ENCODE measurements at places on chromosomes 5 and 9.

DNA sequence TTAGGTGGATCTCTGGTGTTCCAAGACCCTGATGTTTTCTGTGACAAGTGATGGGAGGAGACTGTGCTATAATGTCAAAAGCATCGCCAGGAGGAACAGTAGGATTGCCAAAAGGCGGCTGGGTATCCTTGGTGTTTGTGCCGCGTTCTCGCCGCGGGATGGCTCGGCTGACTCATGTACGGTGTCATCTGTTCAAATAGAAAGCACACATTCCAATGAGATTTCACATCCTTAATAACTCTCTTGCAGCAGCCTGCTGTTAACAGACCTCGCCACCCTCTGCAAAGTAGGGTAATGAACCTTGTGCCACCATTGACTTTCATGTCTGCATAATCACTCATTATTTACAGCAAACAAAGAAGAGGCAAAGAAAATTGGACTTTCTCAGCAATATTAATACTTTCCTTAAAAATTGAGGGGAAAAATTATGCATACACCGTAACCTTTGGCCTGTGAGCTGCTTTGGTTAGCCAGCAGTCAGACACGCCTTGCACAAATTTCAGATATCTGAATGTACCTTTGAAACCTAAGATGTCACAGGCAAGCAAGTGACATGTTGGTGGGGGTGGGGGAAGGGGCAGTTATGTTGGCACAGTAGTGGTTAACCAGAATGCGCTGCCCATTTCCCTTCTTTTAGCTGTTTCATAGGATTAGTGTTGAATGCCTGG, 289.4 kb downstream of the EFNA5 start:
- peak; percentile 86 for DNase-seq

- DNase-seq: no peak
These were observed 41.3 kb downstream of the RECK start for GRCh38 chr9:36078051-36078450.

GRCh38 chr5:170268884-170269283, 28.7 kb downstream of the LCP2 start:
- no peak for DNase-seq

DNA sequence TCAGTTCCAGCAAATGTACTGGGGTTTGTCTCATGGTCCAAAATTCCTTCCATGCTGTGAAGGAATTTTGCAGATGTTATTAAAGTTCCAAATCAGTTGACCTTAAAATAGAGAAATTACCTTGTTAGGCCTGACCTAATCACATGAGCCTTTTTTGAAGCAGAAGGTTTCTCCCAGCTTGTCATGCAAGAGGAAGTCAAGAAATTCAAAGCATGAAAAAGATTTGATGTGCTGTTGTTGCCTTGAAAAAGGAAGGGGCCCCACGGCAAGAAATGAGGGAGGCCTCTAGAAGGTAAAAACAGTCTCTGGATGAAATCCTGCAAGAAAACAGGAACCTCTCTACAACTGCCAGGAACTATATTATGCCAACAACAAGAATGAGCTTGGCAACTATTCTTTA, 24.2 kb upstream of the HAPLN1 start:
- no peak for DNase-seq

- no peak for DNase-seq
These were observed 7.5 kb downstream of the SLC22A5 start for GRCh38 chr5:132376694-132377641.

- no peak for DNase-seq
These were observed 196.5 kb downstream of the CRB2 start for GRCh38 chr9:123552530-123552929.

- DNase-seq: no peak
These were observed 110.0 kb upstream of the DMAC1 start for GRCh38 chr9:7909537-7909936.

DNA sequence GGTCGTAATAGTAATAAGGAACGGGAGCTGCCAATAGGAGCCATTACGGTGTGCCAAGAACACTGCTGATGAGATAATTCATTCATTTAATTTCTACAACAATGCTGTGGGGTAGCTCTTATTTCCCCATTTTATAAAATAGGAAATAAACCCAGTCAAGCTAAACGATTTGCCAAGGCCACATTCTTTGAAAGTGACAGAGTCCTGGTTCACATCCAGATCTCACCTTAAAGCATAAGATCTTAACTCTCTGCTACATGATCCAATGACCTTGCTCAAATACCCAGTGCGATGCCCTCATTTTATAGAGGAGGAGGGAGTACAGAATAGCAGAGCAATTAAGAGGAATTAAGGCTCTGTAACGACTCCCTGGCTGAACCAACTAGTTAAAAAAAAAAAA, 5.0 kb downstream of the PDE6A start:
- DNase-seq: peak; percentile 88

- peak; percentile 71 for DNase-seq
These were observed 17.0 kb upstream of the ERGIC1 start for GRCh38 chr5:172816925-172817562.

GRCh38 chr5:140690376-140690932, 716 bp downstream of the HARS1 start:
- DNase-seq: peak; percentile 22

DNA sequence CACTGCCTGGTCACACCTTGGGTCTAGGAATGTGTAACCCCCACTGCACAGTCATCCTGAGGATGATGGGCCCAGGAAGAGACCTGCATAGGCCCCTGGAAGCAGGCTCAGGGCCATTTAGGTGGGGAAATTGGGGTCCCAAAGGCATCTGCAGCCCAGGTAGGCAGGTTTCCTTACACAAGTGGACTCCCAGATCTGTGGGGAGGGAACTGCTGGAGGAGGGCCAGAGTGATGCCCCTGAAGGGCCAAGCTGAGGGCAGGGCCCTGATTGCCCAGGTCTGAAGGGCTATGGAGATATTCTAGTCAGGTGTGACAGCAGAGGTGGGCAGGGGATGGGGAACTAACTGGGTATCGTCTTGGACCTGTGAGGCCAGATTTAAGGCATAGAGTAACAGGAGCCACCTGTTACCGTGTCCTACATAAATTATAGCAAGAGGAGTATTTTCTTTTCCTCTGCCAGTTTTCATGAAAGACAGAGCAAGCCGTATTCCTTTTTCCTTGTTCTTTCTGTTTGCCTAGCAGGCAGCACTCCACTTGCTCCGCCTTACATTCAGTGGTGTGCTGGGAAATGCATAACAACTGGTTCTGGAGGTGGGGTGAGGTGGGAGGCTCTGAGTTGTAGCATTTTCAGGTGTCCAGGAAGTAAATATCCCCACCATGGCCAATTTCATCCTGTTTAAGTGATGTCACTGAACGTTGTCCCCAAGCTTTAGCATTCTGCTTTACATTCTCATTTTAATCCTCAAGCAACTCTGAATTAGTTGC, 41.3 kb downstream of the PPARGC1B start:
- no peak for DNase-seq

- DNase-seq: peak; percentile 46
These were observed 2.1 kb downstream of the C9orf78 start for GRCh38 chr9:129832982-129833381.

DNA sequence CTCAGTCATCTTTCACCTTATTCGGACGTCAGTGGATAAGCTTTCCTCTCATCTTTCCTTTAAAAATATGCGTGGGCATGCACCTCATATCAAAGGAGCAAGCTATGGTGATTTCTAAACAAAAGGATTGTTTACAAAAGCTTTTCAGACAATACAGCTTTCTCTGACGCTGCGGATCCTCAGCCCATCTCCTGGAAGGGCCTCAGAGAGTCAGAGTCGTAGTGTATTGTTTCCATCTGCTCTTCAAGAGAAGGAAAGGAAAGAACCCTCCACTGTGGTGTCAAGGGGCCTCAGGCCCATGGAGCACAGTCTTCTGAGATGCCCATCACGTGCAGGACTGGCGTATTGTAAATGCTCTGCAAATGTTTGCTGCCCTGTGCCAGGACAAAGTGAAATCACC, 163.4 kb upstream of the MAP1B start:
- no peak for DNase-seq

DNA sequence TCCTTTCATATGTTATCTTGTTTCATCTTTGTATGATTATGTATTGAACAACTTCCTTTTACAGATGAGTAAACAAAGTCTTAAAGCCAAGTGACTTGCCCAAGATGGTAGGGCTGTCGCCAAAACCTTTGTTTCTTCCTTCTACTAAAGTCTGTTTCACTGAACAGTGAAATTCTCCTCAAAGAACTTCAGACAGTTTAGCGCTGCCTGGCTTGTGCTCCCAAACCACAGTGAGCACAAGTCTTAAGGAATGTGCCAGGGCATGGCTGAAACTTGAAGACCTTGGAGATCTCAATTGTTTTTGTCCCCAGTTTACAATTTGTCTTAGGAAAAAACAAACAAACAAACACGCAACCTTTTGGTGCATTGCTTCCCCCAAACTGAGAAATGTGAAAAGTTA, 273.5 kb downstream of the CRB2 start:
- no peak for DNase-seq

GRCh38 chr9:109498195-109499092, at the start of gene PTPN3:
Gene PTPN3 (minus strand): TSS chr9:109498307. CDS start chr9:109463434, 34,873 bp downstream.
- DNase-seq: peak; percentile 28

- no peak for DNase-seq
These were observed 331.8 kb downstream of the NDUFS4 start for GRCh38 chr5:53892224-53892623.

DNA sequence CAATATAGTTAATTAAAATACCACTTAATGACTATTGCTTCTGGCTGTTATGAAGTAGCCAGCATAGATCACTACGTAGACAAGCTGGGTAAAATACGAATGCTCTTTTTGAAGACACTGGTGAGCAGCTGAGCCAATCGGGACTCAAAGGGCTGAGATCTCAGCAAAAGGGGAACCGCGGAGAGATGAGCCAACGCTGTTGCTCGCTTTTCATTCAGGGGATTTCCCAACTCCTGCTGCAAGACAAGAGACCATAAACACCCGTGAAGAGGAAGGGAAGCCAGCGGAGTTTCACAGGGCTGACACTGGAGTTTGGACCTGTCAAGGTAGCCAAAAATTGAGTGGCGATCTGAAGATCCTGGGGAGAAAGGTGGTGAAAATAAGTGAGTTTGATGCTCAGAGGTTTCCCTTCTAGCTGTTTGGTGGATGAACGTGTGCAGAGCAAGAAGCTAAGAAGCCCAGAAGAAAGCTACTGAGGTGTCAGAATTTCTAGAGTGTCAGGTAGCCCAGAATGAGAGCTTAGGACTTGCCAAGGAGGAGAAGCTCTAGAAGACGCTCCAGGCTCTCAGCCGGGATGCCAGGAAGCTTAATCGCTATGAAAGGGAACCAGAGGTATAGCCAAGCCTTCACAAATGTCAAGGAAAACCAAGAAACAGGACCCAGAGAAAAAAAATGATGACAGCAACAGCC, 79.6 kb upstream of the RNU6ATAC start:
- DNase-seq: no peak

GRCh38 chr5:99586878-99587277, 658.1 kb upstream of the CHD1 start:
- DNase-seq: no peak

DNA sequence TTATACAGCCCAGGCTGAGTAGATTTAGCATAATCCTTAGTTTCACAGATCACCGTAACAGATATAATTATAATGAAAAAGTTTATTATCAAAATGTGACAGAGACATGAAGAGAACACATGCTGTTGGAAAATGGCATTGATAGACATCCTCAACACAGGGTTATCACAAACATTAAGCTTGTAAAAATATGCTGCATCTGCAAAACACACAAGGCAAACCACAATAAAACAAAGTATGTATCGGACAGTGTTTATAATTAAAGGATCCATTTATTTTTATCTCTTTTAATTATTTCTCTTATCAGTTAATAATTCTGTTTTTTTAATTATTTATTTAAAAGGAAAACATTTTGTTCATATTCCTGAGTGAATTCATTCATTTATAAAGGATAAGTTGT, 829.9 kb upstream of the CDH9 start:
- no peak for DNase-seq

- peak; percentile 53 for DNase-seq
These were observed 281.6 kb downstream of the MAST4 start for GRCh38 chr5:66877843-66878242.

DNA sequence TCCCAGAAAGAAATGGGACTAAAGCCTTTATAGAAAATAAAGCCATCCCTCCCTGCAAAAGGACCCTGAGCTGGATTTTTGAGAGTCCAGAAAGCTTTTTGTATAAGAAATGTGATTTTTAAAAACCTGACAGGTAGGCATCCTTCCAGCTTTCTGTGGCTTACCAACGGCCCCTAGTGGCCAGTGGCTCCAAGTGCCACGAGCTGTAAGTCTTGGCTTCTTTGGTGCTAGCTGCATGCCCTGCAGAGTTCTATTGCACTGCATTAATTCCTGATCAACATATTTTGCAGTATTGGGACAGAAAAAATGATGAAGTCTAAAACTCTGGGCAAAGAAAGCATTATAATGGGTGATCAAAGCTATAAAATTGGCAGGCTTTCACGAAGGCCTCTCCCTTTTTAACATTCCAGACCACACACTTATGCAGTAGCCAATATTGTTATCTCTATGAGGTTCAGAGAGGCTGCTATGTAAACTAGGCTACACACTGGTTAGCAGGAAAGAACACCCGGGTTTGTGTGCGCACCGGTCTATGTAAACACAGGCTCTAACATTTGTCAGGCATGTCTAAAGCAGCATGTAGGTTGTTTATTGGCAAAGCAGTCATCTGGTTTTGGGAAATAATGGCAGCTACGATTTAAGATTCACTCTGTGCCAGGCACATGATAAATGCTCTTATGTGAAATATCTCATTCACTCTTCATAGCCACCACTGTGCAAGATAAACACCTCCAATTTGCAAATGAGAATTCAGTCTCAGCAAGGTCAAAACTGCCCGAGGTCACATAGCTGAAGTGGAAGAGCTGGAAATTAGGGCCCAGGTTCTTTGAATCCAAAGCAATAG, 55.2 kb downstream of the NMUR2 start:
- peak; percentile 29 for DNase-seq

DNA sequence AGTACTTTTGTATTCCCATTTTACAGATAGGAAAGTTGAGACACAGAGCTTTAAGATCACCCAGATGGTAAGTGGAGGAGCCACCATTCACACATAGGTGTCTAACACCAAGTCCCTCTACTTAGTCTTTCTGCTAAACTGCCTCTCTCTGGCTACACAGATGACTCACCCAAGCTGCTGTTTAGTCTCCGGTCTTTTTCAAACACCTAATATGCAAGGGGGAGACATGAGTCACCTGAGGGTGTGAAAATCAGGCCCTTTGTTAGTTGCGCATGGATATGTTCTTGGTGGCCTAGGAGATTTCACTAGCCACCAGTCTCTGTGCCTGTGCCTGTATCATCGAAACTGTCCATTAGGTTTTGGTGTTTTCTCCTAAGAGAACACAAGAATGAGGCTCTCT, 117.8 kb downstream of the MAST4 start:
- DNase-seq: peak; percentile 42

Data from M059J (cell line).